ENCODE measurements at places on chromosomes 3 and 15.

GRCh38 chr3:42855219-42855546 lies 20.5 kb downstream of the CYP8B1 start:
- no peak for DNase-seq

- DNase-seq: no peak
These were observed 108.6 kb downstream of the AKAP13 start for GRCh38 chr15:85488997-85489396.

- no peak for DNase-seq
These were observed 199.6 kb downstream of the SLC9A9 start for GRCh38 chr3:143648708-143649107.

DNA sequence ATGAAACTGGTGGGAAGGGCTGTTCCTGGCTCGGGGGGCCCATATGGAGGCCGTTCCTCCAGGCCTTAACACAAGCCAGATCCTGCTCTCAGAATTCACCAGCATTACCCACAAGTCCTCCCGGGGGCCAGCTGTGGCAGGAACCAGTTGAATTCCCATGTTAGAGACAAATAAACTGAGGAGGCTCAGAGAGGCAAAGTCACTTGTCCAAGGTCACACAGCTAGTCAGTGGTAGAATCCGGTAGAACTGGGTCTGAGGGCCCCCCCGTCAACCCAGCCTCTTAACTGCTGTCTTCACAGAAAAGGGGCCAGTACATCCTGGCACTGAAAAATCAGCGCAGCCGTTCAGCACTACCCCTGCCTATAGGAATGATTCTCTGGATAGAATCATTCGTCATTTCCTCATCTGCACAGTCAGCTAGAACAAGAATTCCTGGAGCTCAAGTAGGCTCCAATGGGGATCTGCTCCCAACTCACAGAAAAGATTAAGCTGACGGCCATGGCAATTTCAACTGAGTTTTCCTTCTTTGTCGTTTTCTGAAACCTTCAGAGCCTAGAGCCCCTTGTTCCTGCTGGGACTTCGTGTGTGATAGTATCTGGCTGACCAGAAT lies 12.2 kb upstream of the TSEN2 start:
- no peak for DNase-seq

DNA sequence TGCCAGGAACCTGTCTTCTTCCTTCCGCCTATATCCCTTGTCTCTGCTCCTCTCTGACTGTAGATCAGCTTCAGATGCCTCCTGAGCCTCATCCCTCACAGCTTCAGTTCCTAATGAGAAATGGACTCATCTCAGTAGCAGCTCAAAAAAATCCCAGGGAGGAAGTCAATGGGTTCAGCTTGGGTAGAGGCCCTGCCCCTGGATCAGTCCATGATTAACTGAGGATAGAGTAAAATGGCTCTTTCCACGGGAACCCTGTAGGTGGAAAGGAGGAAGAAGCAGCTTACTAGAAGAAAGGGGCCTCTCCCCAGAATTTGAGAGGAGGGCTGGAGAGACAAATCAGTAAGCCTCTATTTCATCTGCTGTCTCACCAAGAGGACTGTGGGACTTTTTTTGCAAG lies 26.9 kb upstream of the HCN4 start:
- no peak for DNase-seq

DNA sequence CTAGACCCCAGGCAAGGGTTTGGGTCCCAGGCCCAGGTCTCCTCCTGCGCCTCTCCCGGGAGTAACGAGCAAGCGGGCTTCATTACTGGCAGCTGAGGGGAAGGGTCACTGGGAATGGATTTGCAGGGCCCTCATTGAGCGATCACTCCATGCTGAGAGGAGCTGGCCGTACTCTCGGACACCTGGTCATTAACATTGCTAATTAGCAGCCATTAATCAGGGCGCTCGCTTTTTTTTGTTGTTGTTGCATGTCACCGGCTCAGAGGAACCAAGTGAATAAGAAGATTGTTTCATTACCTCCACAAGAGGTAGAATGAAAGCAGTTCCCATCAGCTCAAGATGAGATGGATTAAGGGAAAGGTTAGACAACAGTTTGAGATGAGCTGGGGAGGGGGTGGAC lies 293.0 kb upstream of the ATP11B start:
- DNase-seq: peak; percentile 87

DNA sequence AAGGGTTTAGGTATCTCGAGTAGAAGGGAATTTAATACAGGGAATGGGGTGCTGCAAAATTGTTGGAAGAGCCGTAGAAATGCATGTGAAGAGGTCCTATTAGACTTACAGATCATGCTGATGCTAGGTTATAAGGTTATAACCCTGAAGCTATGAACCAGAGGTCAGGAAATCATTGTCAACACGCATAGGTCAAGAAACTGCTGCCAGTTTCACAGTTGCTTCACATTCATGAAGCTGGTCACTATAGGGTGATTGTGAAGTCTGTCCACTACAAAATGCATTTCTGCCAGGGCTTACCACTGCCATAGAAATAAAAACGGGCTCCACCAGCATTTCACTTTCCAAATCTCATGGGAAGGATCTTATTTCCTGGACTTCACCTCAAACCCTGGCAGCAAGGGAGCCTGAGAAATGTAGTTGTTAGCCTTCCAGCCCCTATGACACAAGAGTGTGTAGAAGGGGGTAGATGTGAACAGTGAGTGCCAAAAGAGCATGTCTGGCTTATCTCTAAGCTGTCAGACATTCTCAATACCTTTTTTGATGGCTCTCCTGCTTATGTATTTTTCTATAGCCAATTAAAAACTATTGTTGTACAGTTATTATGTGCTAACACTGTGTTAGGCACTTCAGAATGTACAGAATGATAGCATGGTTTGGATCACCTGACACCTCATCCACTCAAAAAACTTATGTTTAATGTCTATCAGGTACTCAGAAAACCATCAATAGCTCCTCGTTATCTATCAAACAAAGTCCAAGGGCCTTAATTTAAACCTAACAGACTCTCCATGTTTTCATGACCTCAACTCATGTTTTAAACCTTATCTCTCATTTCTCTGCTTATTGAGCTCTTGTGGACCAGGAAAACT lies 148.3 kb upstream of the TSC22D2 start:
- DNase-seq: no peak

GRCh38 chr15:41989573-41990242 lies 17.4 kb upstream of the EHD4 start:
- DNase-seq: peak; percentile 79

DNA sequence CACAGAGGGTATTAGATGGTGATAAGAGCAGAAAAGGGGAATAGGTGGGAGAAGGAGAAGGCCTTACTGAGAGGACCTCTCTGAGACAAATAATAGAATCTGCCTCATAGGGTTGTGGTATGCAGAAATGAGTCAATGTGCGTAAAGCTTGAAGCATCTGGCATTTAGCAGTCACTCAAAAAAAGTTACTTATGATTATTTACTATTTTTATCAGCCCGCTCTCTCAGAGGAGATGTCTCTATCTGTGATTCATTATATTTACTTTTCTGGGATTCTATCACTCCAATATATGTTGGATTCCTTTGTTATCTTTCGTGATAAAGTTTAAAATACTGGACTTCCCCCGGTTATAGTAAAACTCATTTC lies 4.6 kb upstream of the TM4SF1 start:
- no peak for DNase-seq

DNA sequence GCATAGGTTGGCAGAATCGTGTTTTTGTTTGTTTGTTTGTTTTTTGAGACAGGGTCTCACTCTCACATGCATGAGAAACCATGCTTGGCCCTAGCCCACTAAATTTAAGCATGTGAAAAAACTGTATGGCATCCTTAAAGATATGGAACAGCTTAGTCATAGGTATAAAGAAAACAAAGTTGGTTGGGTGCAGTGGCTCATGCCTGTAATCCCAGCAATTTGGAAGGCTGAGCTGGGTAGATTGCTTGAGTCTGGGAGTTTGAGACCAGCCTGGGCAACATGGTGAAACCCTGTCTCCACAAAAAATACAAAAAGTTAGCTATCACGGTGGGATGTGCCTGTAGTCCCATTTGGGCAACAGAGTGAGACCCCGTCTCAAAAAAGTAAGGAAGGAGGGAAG lies 25.2 kb downstream of the EXD1 start:
- DNase-seq: no peak

GRCh38 chr15:80754014-80754413 lies 25.2 kb upstream of the CEMIP start:
- no peak for DNase-seq

DNA sequence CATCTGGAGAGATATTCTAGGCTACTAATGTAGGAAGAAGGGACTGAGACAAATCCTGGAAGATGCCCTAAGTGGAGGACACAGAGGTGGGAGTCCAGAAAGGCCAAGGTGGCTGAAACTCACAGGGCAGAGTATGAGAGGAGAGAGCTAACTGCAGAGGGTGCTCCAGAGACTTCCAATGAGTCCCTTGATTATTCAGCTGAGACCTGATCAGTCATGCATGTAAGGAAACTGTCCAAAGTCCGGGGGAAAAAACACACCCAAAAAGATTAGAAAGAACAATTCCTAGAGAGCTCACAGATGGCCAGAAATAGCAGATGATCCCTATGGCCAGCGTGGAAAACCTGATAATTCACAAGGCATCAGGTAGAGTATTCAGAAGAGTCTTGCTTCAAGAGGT lies 18.7 kb upstream of the FOXP1 start:
- DNase-seq: no peak

GRCh38 chr3:184568924-184569829 lies 7.6 kb downstream of the EPHB3 start:
- no peak for DNase-seq

- no peak for DNase-seq
These were observed 3.6 kb downstream of the CEP19 start for GRCh38 chr3:196708467-196708866.

DNA sequence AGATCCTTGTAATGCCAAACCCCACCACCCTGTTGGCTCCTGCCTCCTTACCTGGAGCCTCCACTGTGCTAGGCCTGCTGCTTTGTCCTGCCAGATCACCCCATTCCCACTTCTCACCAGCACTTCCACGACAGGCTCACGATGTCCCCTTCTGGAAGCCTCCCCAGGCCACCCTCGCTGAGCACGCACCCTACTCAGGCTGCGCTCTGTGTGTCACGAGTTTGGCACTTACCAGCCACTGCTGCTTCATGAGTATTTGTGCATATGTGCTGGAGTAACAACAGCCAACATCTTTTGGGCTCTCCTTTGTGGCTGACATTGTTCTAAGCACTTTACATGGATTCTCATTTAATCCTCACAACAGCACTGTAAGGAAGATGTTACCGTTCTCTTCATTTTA lies 58.1 kb downstream of the PDIA5 start:
- DNase-seq: no peak

GRCh38 chr3:191688756-191689433 lies 227.9 kb downstream of the PYDC2 start:
- no peak for DNase-seq

GRCh38 chr15:94442480-94442879 lies 211.1 kb downstream of the MCTP2 start:
- no peak for DNase-seq

DNA sequence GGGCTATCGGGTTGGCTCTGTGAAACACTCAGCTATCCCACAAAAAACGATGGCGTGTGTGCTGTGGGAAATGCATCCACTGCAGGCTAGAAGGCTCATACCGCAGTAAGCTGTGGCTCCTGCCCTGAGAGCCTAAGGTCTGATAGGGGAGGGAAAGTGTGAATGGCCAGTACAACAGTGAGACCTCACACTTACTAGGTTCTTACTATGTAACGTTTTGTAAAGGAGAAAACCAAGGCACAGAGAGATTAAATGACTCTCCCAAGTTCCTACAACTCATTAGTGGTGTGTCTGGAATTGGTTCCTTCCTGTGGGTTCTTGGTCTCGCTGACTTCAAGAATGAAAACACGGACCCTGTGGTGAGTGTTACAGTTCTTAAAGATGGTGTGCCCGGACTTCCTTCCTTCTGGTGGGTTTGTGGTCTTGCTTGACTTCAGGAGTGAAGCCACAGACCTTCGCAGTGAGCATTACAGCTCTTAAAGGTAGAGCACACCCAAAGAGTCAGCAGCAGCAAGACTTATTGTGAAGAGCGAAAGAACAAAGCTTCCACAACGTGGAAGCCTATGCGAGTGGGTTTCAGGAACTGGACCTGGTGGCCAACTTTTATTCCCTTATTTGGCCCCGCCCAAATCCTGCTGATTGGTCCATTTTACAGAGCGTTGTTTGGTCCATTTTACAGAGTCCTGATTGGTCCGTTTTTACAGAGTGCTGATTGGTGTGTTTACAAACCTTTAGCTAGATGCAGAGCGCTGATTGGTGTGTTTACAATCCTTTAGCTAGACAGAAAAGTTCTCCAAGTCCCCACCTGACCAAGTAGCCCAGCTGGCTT lies 161.7 kb downstream of the POLR2M start:
- no peak for DNase-seq

DNA sequence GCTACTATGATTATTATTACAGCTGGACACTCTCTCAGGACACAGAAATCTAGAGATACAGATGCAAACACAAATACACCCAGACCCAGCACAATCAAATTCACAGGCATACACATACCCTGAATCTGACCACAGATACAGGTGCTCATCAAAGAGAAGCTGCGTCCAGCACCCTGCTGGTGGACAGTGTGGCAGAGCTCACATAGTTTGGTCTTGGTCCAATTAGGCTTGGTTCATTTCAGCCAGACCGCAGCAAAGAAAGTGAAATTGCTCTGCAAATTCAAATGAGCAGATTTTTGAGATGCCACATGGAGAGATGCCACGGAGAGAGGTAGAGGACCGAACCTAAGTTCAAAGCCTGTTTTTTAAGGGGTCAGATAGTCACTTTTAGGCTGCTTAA lies 55.6 kb downstream of the ANAPC13 start:
- no peak for DNase-seq

DNA sequence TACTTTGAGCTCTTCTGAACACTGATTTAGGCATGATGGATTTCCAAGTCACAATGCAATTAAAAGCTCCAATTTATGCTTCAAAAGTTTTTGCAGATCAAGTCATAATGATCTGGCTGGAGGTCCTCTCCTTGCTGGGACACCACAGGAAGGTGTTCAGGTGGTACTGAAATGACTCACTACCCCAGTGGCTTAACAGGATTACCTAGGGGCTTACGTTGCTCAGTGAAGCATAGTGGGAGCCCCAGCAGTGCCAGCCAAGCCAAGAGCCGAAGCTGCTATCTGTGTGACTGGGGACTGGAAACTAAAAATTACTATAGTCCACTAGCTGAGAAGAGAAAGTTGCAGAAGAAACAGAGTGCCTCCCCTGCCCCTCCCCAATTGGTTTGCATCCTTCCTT lies 110.1 kb upstream of the LPP start:
- no peak for DNase-seq

GRCh38 chr15:40633178-40633577 lies 39.1 kb downstream of the KNL1 start:
- no peak for DNase-seq

- no peak for DNase-seq
These were observed 389 bp upstream of the CCNB2 start for GRCh38 chr15:59104602-59104911.

DNA sequence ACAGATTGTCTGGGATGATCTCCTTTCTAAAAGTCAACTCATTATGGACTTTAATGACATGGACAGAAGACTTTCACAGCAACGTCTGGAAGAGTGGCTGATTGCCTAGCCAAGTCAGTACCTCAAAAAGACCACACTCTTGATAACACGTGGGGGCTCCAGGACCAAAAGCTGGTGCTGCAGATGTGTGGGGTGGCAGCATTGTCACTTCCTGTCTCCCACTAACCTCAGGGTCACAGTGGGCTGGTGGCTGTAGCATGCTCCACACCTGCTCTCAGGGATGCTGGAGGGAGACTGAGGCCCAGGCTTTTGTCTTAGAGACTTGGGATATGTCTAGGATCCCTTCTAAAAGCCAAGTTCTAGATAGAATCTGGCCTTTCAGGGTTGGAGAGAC lies 118.1 kb downstream of the APBA2 start:
- DNase-seq: no peak

GRCh38 chr3:1380926-1381646 lies 288.3 kb downstream of the CNTN6 start:
- no peak for DNase-seq

Data from neuronal stem cell (in vitro differentiated cells).